ENCODE measurements at places on chromosomes 5 and 9.

DNA sequence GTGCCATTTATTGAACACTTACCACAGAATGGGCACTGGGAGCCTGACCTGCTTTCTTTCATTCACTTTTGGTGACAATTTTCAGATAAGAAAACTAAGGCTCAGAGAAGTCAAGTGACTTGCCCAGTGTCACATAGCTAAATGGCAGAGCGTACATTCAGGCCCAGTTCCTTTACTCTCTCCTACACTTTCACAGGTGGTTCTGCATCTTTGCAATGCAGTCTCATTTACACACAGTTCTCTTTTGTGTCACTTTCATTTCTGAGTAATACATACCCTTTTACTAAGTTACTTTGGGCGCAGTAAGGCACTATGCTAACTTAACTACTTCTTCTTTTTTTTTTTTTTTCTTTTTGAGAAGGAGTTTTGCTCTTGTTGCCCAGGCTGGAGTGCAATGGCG, 8.3 kb downstream of the NFIL3 start:
- DNase-seq: no peak

DNA sequence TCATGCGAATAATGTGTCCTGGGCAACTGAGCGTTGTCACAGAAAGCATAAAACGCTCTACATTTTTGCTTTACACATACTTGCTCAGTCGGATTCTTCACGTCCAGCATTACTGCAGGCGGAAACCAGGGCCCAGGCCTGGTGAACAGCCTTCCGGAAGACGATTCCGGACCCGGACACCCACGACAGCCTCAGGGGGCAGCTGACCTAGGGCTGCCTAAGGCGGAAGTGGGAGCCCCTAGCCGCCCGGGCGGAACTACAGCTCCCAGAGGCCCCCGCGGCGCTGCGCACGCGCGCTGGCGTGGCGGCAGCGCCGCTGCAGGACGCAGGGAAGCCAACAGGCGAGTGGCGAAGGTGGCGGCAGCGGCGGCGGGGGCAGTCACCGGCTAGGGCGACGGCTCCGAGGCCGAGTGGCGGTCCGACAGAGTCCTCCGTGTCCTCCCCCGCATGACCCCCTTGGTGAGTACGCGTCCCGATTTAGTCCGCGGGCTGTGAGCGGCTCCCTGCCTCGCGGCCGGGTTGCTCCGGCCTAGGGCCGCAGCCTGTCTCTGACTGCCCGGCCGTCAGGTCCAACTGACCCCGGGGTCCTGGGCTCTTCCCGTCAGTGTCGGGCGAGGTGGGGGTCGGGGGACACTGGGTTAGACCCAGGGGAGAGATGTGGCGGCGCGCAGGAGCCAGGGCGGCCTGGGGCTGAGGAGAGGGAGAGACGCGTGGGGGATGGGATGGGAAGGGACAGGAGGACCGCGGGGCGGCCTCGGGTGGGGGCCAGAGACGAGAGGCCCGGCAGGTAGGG, at the start of gene GAPVD1:
Gene GAPVD1, plus strand, starts transcription at position 326 of the 793 bp plus-strand sequence. CDS start 37,096 bp downstream, outside the sequence.
- peak; percentile 92 for DNase-seq

DNA sequence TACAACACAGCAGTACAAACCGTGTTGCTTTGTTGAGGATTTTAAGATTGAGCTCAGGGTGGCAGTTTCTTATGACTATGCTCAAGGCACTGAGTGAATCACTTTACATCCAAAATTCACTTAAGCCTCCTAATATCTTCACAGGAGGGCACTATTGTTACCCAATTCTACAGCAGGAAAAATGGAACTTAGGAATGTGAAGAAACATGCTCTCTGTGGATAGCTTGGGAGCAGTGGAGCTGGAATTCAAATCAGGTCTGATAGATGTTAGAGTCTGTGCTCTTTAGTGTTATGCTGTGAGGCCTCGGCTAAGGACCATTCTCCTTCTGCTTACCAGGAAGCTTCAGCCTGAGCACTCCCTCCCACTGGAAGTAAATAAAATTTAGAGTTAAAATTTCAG, 18.7 kb upstream of the HMHB1 start:
- DNase-seq: no peak

DNA sequence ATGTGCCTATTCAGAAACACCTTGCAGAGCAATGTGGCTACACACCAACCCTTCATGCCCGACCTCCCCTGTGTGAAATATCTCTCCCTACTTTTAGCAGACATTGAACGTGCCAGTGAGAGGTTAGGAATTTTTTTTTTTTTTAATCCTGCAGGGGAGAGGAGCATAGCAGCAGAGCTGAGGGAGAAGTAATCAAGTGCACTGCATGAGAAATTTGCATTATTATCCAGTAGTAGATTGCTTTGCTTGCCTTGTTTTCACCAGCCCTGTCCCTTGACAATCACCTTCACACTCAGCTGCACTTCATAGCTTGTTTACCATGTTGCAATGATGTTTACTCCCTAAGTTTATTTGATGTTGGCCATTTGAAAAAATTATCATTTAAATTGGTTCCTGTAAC, 489.6 kb upstream of the ZNF608 start:
- DNase-seq: no peak

DNA sequence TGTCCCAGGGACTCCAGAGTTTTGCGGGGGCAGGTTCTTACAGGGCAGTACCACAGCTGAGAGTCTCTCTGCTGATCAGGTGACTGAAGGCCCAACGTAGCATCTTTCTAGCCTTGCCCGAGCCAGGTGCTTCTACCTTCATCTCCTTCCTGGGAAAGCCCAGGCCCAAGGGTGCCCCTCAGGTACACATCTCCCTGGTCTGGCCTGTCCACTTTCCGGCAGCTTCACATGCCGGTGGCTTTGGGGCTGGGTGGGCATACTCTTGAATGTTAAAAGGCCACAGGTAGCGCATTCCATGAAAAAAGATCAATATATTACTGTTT, 5.7 kb upstream of the PHYKPL start:
- DNase-seq: no peak

GRCh38 chr5:643811-644271, 31.7 kb downstream of the CEP72 start:
- DNase-seq: no peak
